ENCODE measurements at places on chromosomes 6 and 20.

- DNase-seq = peak; percentile 29
These were observed 186.7 kb downstream of the GJA10 start for GRCh38 chr6:90080876-90081481.

- no peak for DNase-seq
These were observed 30.9 kb upstream of the CCN5 start for GRCh38 chr20:44684047-44684967.

DNA sequence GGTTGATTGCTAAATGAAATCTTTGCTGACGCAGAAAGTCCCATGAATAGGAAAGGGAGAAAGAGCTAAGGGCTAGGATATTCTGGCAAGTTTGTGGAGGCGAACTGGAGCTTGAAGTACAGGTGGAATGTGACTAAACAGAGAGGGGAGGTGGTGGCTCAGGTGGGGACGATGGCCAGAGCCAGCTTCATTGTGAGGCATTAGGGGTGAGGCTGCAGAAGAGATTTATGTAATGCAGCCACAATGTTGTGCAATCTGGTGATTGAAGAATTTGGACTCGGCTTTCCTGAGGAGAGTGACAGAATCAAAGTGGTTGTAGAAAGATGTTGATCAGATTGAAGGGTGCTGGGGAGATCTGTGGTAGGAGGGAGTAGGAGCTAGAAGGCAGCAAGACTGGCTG, 42.9 kb upstream of the SPACA1 start:
- DNase-seq = no peak

DNA sequence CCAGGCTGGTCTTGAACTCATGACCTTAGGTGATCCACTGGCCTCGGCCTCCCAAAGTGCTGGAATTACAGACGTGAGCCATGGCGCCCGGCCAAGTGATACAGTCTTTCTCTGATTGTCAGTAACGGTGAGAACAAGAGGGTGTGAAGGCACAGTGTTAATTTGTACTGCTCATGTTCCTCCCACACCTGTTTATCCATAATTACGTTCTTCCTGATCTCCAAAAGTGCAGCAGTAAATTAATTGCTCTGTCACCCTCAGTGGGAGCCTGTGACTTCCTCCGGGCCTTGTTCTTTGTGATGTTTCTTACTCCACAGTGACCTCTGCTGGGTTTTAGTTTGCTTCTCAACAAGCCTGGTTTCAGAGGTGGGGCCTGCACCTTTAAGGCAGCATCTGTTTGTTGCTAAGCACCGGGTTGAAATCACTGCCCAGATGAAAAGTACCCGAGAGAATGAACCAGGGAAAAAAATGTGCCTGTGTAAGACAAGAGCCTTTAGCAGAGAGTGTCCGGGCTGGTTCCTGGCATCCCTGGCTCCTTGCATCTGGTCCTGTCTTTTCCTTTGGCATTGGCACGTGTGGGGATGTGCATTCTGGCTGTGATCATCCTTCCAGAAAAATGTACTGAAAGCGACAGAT, 89.1 kb upstream of the CLDN20 start:
- DNase-seq = no peak

GRCh38 chr20:792248-792647, 23.9 kb upstream of the SLC52A3 start:
- DNase-seq = no peak

Data from stimulated activated CD8-positive, alpha-beta memory T cell treated with anti-CD3 and anti-CD28 coated beads, Interleukin-2, amount 100 ng/mL, for 1 hour (primary cell).